Right cardiac atrium (tissue), 5 donors: ENCODE measurements at places on chromosomes 1 and 21. TPM values are rescaled to one million over a fixed set of nuclear protein-coding genes. Genes with fewer than 3 reads are reported as not detected.

Gene AADACL4
- not detected for total RNA-seq

Gene MAEL
- 3.9 TPM for total RNA-seq

Gene ZNF593
- total RNA-seq, result 24.2 TPM

Gene OR10K1
- not detected for total RNA-seq

Gene HYI
- 30.8 TPM for total RNA-seq
